ENCODE measurements at places on chromosomes 1 and 21.

DNA sequence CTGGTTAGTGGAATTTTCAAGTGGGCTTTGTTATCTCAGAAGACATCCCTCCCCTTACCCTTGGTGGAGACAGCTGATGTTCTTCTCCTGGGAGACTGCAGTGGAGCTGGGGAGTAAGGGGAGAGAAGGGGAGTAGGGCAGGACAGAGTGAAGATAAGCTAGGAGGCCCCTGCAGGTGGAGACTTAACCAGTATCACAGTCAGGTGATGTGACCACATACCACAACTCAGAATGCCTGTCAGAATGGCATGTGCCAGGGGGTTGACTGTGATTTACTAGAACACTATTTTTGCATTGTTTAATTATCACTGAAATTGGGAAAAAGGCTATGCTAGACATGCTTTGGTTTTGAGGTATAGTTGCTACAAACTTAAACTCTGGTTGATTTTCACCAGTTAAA is 124.6 kb downstream of the NRDC start:
- DNase-seq = no peak

DNA sequence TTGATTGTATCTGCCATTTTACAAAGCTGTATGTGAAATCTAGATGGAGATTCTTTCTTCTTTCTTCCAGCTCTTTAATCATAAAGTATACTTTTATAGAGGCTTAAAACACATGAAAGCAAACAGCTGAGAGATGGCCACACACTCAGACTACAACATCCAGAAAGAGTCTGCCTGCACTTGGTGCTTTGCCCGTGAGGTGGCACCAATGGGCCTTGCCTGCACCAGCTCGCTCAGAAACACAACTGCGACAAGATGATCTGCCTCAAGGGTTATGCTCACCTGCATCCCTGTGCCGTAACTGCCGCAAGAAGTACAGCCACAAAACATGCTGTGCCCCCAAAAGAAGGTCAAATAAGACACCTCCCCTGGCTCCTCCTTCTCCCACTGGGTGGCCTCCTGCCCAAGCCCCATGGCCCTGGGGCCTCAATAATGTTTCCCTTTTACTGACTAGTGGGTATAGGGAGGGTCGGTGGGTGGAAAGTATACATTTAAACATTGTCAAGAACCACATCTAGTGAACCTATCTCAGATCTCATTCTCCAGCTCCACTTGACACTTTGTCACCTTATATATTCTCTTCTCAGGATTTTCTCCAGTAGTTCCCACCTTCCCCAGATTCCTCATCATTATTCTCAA is 66.7 kb upstream of the ANGPTL3 start:
- DNase-seq = no peak

DNA sequence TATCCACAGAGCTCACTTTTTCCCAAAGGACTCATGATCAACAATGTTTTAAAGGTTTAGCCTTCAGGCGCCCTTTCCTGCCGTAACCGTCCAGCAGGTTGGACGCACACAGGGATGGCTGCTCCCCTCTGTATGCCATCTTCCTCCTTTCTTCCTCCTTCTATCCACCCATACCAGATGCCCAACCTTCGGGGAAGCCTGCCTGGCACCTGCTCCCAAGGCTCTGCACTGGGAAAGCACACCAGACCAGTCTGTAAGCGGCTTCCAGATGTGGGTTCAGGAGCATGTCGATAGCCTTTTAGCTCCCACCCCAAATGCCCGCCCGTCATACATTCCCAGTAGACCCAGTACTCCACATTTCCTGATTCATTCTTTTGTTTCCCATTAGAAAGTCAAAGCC is 52.9 kb downstream of the STUM start:
- no peak for DNase-seq

- no peak for DNase-seq
Observed at GRCh38 chr1:237811633-237812032, 79.1 kb downstream of the ZP4 start.

DNA sequence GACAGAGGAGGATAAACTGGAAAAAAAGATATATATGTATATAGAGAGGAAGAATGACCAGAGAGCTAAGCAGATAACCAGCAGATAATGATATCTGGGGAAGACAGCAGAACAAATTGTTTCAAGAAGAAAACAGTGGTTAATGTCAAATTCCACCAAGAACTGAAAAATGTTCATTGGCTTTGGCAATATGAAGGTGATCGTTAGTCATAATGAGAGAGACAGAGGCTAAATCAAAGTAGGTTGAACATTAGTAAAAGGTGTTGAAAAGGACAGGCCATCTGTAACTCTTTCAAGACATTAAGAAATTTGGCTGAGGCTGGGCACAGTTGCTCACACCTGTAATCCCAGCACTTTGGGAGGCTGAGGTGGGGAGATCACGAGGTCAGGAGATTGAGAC is 25.3 kb upstream of the CR2 start:
- no peak for DNase-seq

GRCh38 chr1:13764588-13765332 is 64.8 kb downstream of the PRDM2 start:
- DNase-seq = no peak
